ENCODE measurements at places on chromosomes 12 and 14.

- DNase-seq, result no peak
Measured at GRCh38 chr12:24798335-24798734, 150.6 kb downstream of the BCAT1 start.

DNA sequence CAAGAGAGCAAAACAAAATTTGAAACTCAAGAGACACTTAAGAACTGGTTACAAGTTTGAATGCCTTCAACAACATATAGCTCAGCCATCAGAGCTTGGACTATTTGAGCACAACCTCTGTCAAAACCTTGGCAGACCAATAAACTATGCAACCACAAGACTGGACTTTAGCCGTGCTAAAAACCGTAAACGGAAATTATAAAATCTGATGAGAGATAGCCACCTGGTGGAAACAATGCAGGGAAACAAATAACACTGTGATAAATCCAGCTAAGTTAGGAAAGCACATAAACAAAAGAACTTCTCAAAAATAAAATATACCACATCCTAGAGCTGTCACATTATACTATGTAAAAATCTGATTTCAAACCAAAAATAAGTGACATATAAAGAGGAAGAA, 1074.2 kb upstream of the NOVA1 start:
- no peak for DNase-seq

DNA sequence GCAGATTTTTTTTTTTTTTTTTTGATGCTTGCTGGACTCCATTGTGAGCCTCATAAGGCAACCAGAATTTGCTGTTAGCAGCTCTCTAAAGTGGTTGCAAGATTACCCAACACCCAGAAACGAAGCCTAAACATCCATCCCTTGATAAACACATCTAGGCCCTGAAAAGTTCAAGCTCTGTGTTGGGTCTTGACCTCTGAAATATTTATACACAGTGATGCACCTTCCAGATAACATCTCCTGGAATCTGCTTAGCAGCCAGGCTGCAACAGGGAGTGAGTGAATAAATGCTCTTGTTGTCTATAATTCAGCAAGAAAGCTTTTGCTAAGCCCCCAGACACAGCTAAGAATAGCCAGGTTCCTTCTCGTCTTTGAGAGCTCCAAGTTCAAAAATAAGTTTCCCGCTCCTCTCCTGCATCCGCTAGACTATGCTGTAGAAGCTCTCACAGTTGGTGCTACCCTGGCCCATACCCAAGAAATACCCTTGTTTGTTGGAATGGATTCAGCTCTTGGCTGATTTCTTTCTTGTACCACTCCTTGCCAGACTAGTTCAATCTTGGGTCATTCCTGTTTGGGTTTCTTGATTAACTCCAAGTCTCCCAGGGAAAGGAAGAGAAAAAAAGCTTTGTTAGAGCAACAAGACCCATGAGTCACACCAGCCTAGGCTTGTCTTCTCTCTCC, 610.6 kb upstream of the TBX3 start:
- no peak for DNase-seq

- peak; percentile 2 for DNase-seq
Measured at GRCh38 chr12:73863546-73863945, 674.1 kb upstream of the ATXN7L3B start.

DNA sequence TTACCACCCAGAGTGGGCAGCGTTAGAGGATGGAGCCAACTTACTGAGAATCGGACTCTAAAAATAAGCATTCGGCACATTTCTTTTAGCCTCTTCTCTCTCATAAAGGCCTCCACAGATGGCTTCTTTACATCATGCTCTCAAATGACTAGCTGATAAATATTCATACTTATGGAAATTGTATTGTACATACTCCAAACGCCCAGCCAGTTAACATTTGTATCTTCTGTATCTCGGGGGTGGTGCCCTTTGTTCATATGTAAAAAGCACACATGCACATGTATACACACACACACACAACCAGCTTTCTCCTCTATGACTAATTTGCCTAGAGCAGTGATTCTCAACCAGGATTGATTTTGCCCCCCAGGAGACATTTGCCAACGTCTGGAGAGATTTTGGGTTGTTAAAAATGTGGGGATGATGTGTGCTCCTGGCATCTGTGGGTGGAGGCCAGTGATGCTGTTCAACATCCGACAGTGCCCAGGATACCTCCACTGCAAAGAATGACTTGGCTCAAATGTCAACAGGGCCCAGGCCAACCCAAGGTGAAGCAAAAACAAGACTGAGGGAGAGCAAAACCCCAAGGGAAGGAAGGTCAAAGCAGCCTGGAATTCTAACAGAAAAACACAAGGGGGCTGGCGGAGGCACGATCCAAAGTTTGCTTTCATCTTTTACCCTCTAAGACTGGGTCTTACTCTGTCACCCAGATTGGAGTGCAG, 15.2 kb upstream of the CDK2AP1 start:
- DNase-seq, result no peak

- no peak for DNase-seq
Measured at GRCh38 chr12:112418273-112418607, 507 bp upstream of the PTPN11 start.

DNA sequence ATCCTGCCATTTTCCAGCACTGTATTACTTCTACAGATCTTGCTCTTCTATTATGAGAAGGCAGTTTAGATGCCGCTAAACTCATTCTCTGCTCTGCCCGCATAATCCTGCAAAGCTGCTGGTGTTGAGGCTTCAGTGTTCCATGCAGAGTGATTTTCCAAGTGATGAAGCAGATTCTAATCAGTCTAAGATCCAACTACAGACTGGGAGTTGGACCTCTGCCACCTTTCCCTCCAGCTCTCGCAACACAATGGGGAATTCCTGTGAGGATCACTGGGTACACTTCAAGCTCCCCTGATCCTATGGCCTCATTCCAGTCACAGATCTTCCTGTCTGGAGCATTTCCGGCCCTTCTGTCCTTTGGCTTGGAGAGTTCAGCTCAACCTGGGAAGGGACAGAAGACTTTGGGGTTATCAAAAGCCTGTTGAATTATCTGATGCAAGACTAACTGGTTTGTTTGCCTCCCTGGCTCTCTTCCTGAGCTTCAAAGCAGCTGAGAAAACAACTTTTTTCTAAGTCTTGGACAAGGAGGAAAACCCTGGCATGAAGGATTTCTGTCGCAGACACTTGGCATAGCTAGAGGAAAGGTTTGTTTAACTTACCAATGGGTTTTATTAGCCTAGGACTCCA, 333.9 kb downstream of the ZFP36L1 start:
- DNase-seq, result no peak

DNA sequence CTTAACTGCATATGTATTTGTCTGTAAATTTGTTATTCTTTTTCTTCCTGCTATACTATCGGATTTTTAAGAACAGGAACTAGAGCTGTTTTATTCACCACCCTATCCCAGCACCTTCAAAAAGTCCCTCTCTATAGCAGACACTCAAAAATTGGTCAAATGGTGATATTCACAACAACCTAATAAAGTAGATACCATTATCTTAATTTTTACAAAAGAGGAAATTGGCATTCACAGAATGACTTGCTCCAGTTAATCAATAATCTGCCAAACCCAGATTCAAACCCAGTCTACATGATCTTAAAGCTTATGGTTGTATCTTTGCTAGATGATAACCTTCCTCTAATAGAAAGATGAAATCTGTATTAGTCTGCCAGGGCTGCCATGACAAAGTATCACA, 426.6 kb downstream of the EGLN3 start:
- no peak for DNase-seq

DNA sequence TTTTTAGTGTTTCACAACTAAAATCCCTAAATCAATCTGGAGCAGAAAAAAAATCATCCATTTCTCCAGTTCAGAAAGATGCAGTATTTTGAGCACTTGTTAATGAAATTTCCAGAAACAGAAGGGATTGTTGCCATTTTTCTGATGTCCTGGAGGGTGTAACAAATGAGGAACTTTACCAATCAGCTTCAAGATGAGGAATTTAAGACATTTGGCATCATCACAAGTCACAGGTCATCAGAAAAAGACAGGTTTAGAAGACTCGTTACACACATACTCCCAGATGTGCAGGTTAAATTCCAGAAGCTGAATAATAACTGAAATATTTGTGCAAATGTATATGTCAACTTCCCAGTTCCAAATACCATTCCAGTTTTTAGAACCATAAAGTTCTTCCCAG, 482 bp upstream of the PSMC1 start:
- DNase-seq, result no peak

Measured in SW480 (cell line).